SJSA1 (cell line): ENCODE measurements at places on chromosomes 16 and 17. TPM values are rescaled to one million over a fixed set of nuclear protein-coding genes. Genes with fewer than 3 reads are reported as not detected.

FBXW10 gene
- 0.05 TPM in 1 of 2 replicates, not detected in the other for total RNA-seq

GRCh38 chr16:46765050-46765449 lies 16.9 kb upstream of the MYLK3 start:
- no peak overlapping the region for H3K27ac ChIP-seq
- H3K4me3 ChIP-seq: no peak overlapping the region
- no peaks in the 10 kb centered on the region for H3K27me3 ChIP-seq
- DNase-seq: peak; percentile 49
- no peaks in the 10 kb centered on the region for H3K36me3 ChIP-seq

ARL4D gene
- total RNA-seq: 21.2 and 28.0 TPM in 2 replicates

LRRC75A gene
- 0.39 TPM in 1 of 2 replicates, not detected in the other for total RNA-seq

GRCh38 chr16:87336434-87337240 lies 19.4 kb upstream of the C16orf95 start:
- peak overlapping the region; percentile 37 for H3K27ac ChIP-seq
- no peaks in the 10 kb centered on the region for H3K27me3 ChIP-seq
- no peak overlapping the region for H3K4me3 ChIP-seq
- peaks cover 56% of the 10 kb centered on the region for H3K36me3 ChIP-seq
- no peak for DNase-seq

DNA sequence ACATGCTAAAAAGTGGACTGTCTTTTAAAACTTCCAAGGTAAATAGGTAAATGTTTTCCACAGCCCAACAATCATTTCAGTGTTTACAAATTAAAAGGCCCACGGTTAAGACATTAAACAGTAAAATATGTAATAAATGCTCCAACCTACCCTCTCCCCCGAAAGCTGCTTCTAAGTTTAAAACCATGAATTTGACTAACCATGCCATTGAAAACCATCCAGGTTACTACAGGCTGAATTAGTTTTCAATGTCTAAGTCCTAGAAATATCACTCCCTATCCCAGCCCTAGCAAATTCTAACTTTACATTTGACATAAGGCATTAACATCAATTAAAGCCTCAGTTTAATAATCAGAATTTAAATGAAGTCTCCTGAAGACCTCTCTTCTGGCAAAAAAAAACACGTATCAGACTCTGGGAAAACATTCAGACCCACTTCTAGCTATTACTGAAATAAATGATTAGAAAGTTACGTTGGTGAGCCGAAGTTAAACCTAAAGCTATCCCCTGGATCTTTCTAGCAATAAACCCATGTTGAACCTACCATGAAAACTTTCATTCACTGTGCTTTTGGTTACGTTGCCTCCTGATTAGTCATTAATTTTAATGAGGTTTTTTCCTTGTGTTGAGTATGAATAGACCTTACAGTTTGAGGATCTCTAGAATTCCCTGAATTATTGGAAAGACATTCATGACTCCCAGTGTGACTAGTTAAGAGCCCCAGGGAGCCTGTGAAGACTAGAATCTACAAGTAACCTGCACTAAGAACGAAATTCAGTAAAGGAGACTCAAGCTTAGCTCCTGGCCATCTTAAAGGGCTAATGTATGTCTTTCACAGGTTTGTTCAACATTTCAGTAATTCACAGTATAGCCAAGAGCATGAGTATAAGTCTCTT lies 1.7 kb upstream of the POLG2 start:
- peaks cover 38% of the 10 kb centered on the region for H3K4me1 ChIP-seq
- H3K27ac ChIP-seq: no peak overlapping the region
- H3K27me3 ChIP-seq: no peaks in the 10 kb centered on the region
- no peak overlapping the region for H3K4me3 ChIP-seq

- H3K36me3 ChIP-seq: peaks cover 5% of the 10 kb centered on the region; the same call in 1 of the 2 replicates
- H3K27ac ChIP-seq: no peak overlapping the region
- H3K4me1 ChIP-seq: no peaks in the 10 kb centered on the region
Measured at GRCh38 chr17:1038459-1039122, 41.7 kb downstream of the TIMM22 start.

DNA sequence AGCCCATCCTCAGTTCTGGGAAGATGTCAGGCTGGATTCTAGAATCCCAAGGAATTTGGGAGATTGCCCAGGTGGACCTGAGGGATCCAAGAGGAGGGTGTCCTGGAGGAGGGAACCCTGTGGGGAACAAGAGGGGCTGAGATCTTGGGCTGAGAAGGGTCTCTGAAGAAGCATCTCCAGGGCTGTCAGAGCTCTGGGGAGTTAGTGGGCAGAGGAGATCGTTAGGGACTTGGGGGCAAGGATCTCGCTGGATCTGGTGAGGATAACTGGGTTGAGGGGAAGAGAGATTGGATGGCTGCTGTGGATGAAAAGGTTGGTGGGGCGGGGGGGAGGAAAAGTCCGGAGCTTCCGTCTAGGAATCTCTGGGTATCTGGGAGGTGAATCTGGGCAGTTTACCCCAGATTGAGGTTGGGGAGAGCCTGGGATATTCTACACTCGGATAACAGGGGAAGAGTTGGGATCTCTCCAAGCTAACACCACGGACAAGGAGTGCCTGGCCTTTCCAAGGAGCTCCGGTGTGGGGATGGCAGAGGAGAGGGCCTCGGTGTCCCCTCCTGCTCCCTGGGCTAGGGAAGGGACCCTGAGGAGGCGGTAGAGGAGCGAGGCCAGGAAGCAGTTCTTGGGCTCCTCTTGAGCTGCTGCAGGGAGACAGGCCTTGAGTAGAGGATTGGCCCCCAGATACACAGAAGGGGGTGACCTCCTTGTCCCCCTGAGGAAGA lies 1.7 kb downstream of the FBXL19 start:
- DNase-seq: no peak
- H3K4me1 ChIP-seq: no peaks in the 10 kb centered on the region
- peak overlapping the region; percentile 57; the same call in 1 of the 2 replicates for H3K4me3 ChIP-seq
- no peaks in the 10 kb centered on the region for H3K27me3 ChIP-seq
- H3K27ac ChIP-seq: no peak overlapping the region

CDH15 gene
- total RNA-seq: 0.05 TPM in 1 of 2 replicates, not detected in the other

DNA sequence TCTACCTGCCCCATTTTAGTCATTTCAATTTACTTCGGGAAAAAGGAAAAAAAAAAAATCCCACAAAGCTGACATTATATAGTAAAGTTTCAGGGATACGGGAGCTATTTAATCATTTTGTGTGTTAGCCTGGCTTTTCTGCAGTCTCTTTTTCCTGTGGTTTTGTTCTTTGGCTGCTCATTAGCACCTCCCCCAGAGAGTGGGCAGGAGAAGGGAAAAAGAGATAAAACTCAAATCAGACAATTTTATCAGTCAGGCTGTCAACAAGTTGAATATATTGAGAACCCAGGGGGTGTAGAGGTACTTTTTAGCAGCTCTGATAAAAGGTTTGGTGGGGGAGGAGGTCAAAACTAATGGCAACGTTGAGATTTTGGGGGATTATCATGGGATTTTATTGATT lies 559.0 kb upstream of the PSMD7 start:
- DNase-seq: no peak
- H3K36me3 ChIP-seq: no peaks in the 10 kb centered on the region
- H3K4me3 ChIP-seq: no peak overlapping the region
- no peak overlapping the region for H3K27ac ChIP-seq

DNA sequence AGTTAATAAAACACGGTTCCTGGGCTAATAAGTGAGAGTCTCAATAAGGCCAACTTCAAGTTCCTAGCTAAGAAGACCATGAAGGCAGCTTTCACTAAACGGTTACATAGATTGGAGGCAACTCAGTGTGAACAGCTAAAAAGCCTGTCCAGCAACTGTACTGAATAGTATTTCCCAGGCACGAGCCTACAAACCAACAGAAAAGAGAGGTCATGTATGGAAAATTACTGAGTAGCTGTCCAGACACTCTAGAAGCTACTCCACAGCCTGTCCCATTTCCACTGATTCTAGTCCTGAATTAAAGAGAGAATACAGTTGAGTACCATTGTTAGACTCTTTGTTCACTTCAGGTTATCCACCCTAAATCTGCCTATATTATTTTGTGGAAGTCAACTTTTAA lies 36.5 kb upstream of the C17orf78 start:
- H3K27ac ChIP-seq: no peak overlapping the region
- H3K4me3 ChIP-seq: no peak overlapping the region
- DNase-seq: no peak
- H3K4me1 ChIP-seq: no peaks in the 10 kb centered on the region
- H3K27me3 ChIP-seq: no peaks in the 10 kb centered on the region

CBX2 gene
- 13.6 and 16.7 TPM in 2 replicates for total RNA-seq

CDH5 gene
- not detected in 2 replicates for total RNA-seq

CMTM2 gene
- total RNA-seq: 1.6 TPM in 1 of 2 replicates, not detected in the other

GRCh38 chr17:82060614-82061013 lies 5.0 kb downstream of the DUS1L start:
- no peak overlapping the region for H3K4me3 ChIP-seq
- H3K4me1 ChIP-seq: peaks cover 13% of the 10 kb centered on the region
- peaks cover 97% of the 10 kb centered on the region for H3K36me3 ChIP-seq
- H3K27me3 ChIP-seq: no peaks in the 10 kb centered on the region
- H3K27ac ChIP-seq: no peak overlapping the region

GRCh38 chr16:70578035-70578434 lies 54.4 kb downstream of the SF3B3 start:
- no peak for DNase-seq
- no peak overlapping the region for H3K4me3 ChIP-seq
- no peaks in the 10 kb centered on the region for H3K27me3 ChIP-seq
- H3K4me1 ChIP-seq: peaks cover 35% of the 10 kb centered on the region
- no peak overlapping the region for H3K27ac ChIP-seq

EPN3 gene
- 0.03 TPM in 1 of 2 replicates, not detected in the other for total RNA-seq

GRCh38 chr17:13598353-13599167 lies 3.2 kb downstream of the HS3ST3A1 start:
- H3K36me3 ChIP-seq: no peaks in the 10 kb centered on the region; the same call in 1 of the 2 replicates
- H3K4me1 ChIP-seq: peaks cover 44% of the 10 kb centered on the region
- no peak for DNase-seq
- no peak overlapping the region for H3K4me3 ChIP-seq

DNA sequence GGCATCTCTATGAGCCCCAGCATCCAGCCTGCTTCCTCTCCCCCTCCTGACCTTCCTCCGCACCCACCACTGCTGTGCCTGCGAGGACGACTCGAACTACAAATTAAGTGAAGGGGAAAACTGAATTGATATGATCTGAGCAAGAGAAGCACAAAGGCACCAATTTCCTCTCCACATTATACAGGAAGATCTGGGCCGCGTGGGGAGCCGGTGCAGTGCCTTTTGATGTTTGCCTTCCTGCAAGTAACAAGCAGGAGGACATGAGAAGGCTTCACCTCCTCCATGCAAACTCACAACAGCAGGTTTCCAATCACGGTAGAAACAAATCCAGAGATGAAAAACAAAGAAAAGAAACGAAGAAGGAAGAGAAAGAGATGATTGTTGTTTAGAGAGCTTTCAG lies 57.8 kb upstream of the MMP2 start:
- no peaks in the 10 kb centered on the region for H3K4me1 ChIP-seq
- H3K27ac ChIP-seq: no peak overlapping the region
- DNase-seq: no peak
- peaks cover 9% of the 10 kb centered on the region; the same call in 1 of the 2 replicates for H3K27me3 ChIP-seq

DNA sequence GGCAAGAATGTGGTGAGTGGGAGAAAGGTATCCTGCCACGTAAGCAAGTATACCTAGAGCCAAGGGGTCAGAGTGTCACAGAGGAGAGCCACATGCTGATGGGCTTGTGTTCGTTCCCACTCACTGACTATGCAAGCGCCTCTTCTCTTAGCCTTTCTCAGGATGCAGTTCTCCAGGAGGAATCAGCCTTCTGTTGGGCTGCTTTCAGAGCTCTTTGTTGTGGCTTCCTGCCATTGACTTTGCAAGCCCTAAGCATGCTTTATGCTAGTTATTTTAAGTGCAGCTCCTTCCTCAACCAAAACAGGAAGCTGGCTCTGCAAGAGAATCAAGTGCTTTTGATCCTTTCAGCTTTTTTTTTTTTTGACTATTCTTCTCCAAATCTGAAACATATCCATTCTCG lies 66.6 kb downstream of the SIAH1 start:
- peaks cover 52% of the 10 kb centered on the region for H3K4me1 ChIP-seq
- H3K36me3 ChIP-seq: peaks cover 8% of the 10 kb centered on the region
- H3K27me3 ChIP-seq: no peaks in the 10 kb centered on the region
- no peak overlapping the region for H3K4me3 ChIP-seq
- no peak overlapping the region for H3K27ac ChIP-seq

KRT13 gene
- not detected in 2 replicates for total RNA-seq

GRCh38 chr16:25613931-25614330 lies 77.8 kb upstream of the HS3ST4 start:
- H3K4me3 ChIP-seq: no peak overlapping the region
- H3K36me3 ChIP-seq: no peaks in the 10 kb centered on the region
- H3K27ac ChIP-seq: no peak overlapping the region
- no peaks in the 10 kb centered on the region; the same call in 1 of the 2 replicates for H3K27me3 ChIP-seq
